Central memory CD8-positive, alpha-beta T cell (primary cell): ENCODE measurements at places on chromosomes 1 and 21.

DNA sequence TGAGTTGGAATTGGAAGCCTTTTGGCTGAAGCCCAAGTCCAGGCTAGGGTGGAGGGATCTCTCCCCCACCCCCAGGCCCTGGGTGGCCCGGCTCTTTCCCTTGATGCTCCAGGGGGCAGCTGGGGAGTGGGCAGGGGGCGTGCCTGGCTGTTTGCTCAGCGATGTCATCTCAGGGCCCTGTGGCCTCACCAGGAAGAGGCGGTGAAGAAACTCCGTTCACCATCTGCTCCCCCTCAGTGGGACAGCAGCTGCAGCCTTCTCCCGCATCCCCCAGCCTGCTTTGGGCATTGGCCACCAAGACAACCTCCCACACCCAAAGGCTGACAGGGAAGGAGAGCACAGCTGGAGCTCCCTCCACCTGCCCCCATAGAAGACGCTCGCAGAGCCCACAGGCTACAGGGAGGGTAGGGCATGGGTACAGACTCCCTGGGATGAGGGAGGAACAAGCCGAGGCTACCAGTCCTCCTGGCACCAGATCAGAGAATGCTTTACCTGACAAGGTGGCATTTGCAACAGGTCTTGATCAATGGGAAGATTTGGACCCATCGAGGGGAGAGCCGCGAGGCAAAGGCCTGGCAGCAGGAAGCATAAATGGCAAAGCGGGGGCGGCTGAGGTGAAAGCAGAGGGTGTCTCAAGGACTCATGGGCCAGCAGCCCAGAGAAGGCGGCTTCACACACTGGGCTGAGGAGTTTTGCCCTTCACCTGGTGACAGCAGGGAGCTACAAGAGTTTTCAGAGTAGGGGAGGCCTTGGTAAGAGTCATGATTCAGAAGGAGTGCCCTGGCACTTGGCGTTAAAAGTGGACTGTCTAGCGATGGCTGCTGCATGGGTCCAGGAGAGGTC is 6.5 kb upstream of the GUCA2A start:
- no peak overlapping the region for H3K4me3 ChIP-seq
- H3K27ac ChIP-seq, result peak overlapping the region; percentile 19
- DNase-seq, result no peak
- H3K4me1 ChIP-seq, result no peaks in the 10 kb centered on the region

DNA sequence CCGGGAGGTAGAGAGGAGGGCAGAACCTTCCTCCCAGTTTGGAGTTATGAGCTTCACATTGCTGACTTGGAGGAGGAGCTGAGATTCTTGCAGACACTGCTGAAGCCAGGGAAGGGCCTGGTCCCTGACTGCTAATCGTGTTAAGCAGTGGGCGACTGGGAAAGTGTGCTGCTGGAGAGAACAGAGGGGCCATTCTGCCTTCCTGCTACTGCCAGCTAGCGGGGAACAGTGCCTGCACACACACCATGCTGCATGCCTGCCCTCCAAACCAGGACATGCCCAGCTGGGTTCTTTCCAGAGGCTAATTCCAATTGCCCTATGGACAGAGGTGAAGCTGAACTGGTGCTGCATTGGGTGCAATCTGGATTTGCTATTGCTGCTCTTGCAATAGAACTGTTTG is 281.4 kb downstream of the AJAP1 start:
- no peak overlapping the region for H3K4me3 ChIP-seq
- no peak overlapping the region for H3K27ac ChIP-seq
- no peaks in the 10 kb centered on the region for H3K36me3 ChIP-seq
- peaks cover 33% of the 10 kb centered on the region for H3K27me3 ChIP-seq

GRCh38 chr1:4140821-4141220 is 240.7 kb upstream of the C1orf174 start:
- no peak overlapping the region for H3K27ac ChIP-seq
- no peaks in the 10 kb centered on the region for H3K4me1 ChIP-seq
- no peak overlapping the region for H3K4me3 ChIP-seq
- no peaks in the 10 kb centered on the region for H3K36me3 ChIP-seq
- peaks cover 18% of the 10 kb centered on the region for H3K27me3 ChIP-seq
- DNase-seq, result no peak

GRCh38 chr1:234582681-234583301 is 27.2 kb downstream of the IRF2BP2 start:
- peaks cover 14% of the 10 kb centered on the region for H3K27me3 ChIP-seq
- H3K36me3 ChIP-seq, result no peaks in the 10 kb centered on the region
- no peak for DNase-seq
- no peaks in the 10 kb centered on the region for H3K4me1 ChIP-seq
- no peak overlapping the region for H3K4me3 ChIP-seq

DNA sequence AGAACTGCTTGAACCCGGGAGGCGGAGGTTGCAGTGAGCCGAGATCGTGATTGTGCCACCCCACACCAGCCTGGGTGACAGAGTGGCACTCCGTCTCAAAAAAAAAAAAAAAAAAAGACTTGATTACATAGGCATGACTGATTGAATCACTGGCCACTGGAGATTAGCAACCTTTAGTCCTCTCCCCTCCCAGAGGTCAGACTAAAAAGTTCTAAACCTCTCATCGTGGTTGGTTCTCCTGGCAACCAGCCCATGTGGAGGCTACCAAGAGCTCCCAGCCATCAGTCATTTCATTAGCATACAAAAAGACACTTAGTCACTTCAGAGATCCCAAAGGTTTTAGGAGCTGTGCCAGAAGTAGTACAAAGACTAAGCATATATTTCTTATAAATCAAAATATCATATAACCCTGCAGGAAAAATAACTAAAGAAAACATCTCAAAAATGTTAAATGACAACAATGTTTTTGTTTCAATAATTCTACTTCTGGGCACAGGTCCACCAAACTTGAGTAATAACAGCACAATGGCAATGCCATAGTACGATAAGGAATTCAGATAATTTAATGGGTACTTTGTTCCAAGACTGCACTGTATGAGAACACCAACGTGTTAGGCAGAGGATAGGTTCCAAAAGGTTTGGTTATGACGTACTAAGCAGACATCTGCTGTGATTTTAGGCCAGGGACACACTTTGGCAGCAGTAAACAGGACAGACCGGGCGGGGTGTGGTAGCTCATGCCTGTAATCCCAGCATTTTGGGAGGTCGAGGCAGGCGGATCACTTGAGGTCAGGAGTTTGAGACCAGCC is 18.1 kb downstream of the USP48 start:
- H3K4me3 ChIP-seq, result no peak overlapping the region
- H3K27ac ChIP-seq, result no peak overlapping the region
- no peaks in the 10 kb centered on the region for H3K27me3 ChIP-seq
- H3K36me3 ChIP-seq, result peaks cover 10% of the 10 kb centered on the region
- no peak for DNase-seq
- H3K4me1 ChIP-seq, result peaks cover 53% of the 10 kb centered on the region

DNA sequence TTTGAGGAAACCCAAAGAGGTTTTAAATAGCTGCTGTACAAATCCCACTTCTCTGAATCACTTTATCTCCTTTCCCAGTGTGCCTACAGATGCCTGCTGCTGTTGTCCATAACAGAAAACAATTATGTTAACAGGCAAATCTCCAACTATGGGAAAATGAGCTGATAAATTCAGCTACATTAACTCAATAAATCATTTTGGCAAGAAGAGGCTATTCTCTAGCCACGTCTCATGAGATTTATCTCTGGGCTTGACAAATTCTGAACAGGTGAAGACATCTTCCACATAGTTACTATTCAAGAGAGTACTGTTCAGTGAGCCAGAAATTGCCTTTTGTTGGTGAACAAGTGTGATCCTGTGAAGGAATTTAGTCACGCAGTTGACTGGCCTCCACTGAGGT is 327.1 kb upstream of the FMN2 start:
- H3K27me3 ChIP-seq, result no peaks in the 10 kb centered on the region
- no peak overlapping the region for H3K4me3 ChIP-seq
- no peaks in the 10 kb centered on the region for H3K4me1 ChIP-seq

- peak overlapping the region; percentile 68 for H3K27ac ChIP-seq
- no peaks in the 10 kb centered on the region for H3K4me1 ChIP-seq
- DNase-seq, result no peak
- no peaks in the 10 kb centered on the region for H3K27me3 ChIP-seq
- H3K4me3 ChIP-seq, result no peak overlapping the region
Observed at GRCh38 chr1:113101588-113101987, 28.6 kb downstream of the LRIG2 start.
